ENCODE measurements at places on chromosomes 2 and 18. TPM values are rescaled to one million over a fixed set of nuclear protein-coding genes. Genes with fewer than 3 reads are reported as not detected.

GRCh38 chr2:62593825-62594224 is 87.8 kb upstream of the TMEM17 start:
- no peaks in the 10 kb centered on the region for H3K27me3 ChIP-seq
- no peak overlapping the region for H3K4me3 ChIP-seq
- no peaks in the 10 kb centered on the region for H3K36me3 ChIP-seq
- no peak for DNase-seq
- no peak overlapping the region for H3K27ac ChIP-seq

GRCh38 chr2:141200191-141200590 is 930.6 kb downstream of the LRP1B start:
- DNase-seq: no peak
- no peaks in the 10 kb centered on the region for H3K27me3 ChIP-seq
- H3K4me1 ChIP-seq: no peaks in the 10 kb centered on the region
- H3K4me3 ChIP-seq: no peak overlapping the region
- no peak overlapping the region for H3K27ac ChIP-seq
- H3K36me3 ChIP-seq: no peaks in the 10 kb centered on the region

DNA sequence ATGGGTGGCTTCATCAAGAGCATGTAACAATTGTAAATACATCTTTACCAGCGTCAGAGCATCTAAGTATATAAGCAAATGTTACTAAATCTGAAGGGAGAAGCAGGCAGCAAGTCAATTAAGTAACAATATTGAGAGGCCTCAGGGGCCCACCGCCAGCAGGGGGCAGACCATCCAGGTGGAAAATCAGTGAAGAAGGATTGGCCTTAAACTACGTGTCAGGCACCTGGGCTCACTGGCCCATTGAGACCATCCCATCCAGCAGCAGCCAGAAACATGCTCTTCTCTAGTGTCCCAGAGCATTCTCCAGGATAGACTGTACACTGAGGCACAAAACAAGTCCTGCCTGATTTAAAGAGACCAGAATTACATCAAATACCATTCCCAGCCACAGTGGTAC is 96.2 kb upstream of the SNTG2 start:
- H3K27me3 ChIP-seq: no peaks in the 10 kb centered on the region
- peaks cover 12% of the 10 kb centered on the region for H3K4me1 ChIP-seq
- H3K27ac ChIP-seq: no peak overlapping the region

NETO1 gene
- total RNA-seq: not detected

POTEJ gene
- not detected for total RNA-seq

DNA sequence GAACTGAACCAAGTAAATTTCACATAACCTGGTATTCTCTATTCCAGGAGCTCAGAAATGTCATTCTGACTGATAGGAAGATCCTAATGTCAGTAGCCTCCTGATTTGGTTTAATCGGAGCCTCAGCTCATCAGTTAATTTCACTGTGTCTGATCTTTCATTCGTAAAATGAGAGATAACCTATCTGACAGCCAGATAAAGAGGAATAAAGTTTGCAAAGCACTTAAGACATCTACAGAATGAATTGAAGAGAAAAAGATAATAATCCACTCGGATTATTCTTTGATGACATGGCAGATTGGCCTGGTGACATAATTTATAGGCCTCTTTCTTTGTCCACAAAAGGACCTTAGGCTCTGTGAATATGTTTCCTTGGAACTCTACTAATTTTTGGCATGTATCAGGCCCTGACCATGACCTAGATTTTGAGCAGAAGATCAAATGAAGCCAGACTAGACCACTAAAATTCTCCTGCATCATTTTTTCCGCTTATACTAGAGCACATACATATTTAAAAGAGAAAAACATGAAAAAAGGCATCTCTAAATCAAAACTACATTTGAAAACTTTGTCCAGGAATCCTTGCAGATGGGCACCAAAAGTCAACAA is 312.4 kb downstream of the MTX2 start:
- H3K36me3 ChIP-seq: no peaks in the 10 kb centered on the region
- no peak overlapping the region for H3K27ac ChIP-seq
- H3K4me3 ChIP-seq: no peak overlapping the region

GRCh38 chr2:45675263-45675812 is 23.9 kb downstream of the PRKCE start:
- H3K27ac ChIP-seq: no peak overlapping the region
- H3K36me3 ChIP-seq: peaks cover 3% of the 10 kb centered on the region
- H3K27me3 ChIP-seq: no peaks in the 10 kb centered on the region
- H3K4me3 ChIP-seq: no peak overlapping the region
- no peak for DNase-seq
- peaks cover 3% of the 10 kb centered on the region for H3K4me1 ChIP-seq

GRCh38 chr2:96967436-96967835 is 18.9 kb downstream of the FAM178B start:
- H3K36me3 ChIP-seq: no peaks in the 10 kb centered on the region
- no peak for DNase-seq
- no peak overlapping the region for H3K27ac ChIP-seq
- H3K4me3 ChIP-seq: no peak overlapping the region

- H3K27me3 ChIP-seq: no peaks in the 10 kb centered on the region
- H3K4me1 ChIP-seq: no peaks in the 10 kb centered on the region
- no peak overlapping the region for H3K27ac ChIP-seq
- no peak for DNase-seq
- no peaks in the 10 kb centered on the region for H3K36me3 ChIP-seq
Measured at GRCh38 chr18:8673256-8674209, 31.8 kb upstream of the MTCL1 start.

DNA sequence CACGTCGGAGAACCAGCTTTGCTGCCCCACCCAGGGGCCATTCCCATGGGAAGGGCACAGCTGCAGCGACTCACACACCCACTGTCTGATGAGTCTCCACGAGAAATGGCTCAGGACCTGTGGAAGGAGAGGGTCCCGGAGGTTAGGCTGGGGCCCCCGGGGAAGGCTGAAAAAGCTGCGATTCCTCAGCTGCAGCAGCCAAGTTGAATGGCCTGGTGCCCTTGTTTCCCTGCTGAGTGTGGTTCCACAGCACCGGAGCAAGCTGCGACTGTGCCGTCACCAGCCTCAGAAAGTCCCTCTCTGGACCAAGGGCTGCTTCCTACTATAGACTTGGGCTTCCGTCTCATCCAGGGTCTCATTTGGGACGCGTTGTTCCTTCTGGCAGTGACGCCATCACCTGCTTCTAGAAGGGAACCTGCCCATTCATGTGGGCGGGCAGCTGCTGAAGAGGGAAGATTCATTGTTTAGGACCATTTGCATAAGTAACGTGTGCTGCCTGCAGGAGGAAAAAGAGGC is 180.2 kb downstream of the INHBB start:
- no peak overlapping the region for H3K27ac ChIP-seq
- no peak overlapping the region for H3K4me3 ChIP-seq
- DNase-seq: no peak
- H3K27me3 ChIP-seq: peaks cover 21% of the 10 kb centered on the region
- no peaks in the 10 kb centered on the region for H3K36me3 ChIP-seq
- no peaks in the 10 kb centered on the region for H3K4me1 ChIP-seq

DNA sequence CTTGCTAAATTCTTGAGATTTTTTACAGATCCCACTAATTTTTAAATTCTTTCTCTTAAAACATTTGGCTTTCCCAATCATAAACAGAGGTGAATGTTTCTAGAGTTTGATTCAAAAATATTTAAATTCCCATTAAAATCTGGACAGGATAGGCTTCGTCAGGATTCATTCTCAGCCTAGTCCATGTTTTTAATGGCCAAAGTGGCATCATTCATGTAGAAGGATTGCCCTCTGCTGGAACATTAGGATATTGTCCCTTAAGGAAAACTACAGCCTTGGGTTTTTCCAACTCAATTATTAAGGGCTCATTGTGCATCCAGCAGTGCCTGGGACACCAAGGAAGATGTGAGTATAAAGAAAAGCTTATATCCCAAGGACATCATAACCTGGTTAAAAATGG is 71.7 kb downstream of the TPGS2 start:
- peaks cover 9% of the 10 kb centered on the region for H3K27me3 ChIP-seq
- H3K36me3 ChIP-seq: no peaks in the 10 kb centered on the region
- no peak for DNase-seq
- H3K4me3 ChIP-seq: no peak overlapping the region
- H3K27ac ChIP-seq: no peak overlapping the region

DES gene
- total RNA-seq: not detected

DNA sequence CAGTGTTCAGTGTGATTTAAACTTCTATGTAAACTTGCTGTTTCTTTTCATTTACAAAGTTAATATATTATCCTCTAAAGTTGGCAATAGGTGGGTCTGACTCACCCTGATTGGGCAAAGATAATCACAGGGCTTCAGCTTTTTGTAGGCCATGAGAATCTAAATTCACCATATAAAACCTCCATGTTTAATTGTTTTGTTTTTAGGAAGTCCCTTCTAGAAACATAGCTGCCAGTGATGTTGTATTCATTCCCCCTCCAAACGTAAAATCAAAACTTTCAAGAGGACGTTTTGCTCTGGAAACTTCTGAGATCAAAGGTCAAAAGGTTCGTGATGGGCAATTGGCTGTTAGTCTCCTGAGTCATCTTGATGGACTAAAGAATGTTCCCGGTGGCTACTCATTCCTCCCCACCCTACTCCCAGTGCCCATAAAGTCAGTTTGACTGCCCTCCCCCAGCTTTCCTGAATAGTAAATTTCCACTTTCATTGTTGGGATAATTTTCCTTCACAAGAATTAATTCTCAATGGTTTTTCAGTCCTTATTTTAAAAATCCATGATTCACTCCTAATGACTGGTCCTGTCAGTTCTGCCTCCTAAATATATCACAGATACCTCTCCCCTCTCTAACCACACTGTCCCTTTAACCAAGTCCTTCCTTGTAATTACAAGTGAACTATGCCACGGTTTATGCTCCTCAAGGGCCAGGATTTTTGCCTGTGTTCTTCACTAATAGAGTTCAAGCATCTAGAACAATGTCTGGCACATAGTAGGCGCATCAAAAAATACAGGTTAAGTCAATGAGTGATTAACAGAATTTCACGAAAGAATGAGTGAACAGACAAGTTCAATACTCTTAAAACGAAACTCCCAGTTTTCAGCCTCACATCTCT is 164.4 kb upstream of the VRK2 start:
- H3K36me3 ChIP-seq: no peaks in the 10 kb centered on the region
- no peak for DNase-seq
- no peak overlapping the region for H3K27ac ChIP-seq
- H3K4me3 ChIP-seq: no peak overlapping the region

GRCh38 chr18:54426085-54426665 is 68.5 kb downstream of the C18orf54 start:
- no peak overlapping the region for H3K27ac ChIP-seq
- no peak overlapping the region for H3K4me3 ChIP-seq
- no peak for DNase-seq
- H3K4me1 ChIP-seq: no peaks in the 10 kb centered on the region

HAAO gene
- 1.2 TPM for total RNA-seq

GALNT3 gene
- 5.5 TPM for total RNA-seq

GRCh38 chr18:79642626-79643025 is 37.0 kb upstream of the CTDP1 start:
- peaks cover 13% of the 10 kb centered on the region for H3K27me3 ChIP-seq
- no peaks in the 10 kb centered on the region for H3K36me3 ChIP-seq
- no peak overlapping the region for H3K27ac ChIP-seq
- H3K4me3 ChIP-seq: no peak overlapping the region
- DNase-seq: no peak

SCYGR4 gene
- not detected for total RNA-seq

GRCh38 chr2:156753766-156754165 is 317.6 kb downstream of the GPD2 start:
- H3K4me3 ChIP-seq: no peak overlapping the region
- no peak for DNase-seq
- H3K27ac ChIP-seq: no peak overlapping the region
- H3K36me3 ChIP-seq: no peaks in the 10 kb centered on the region
- no peaks in the 10 kb centered on the region for H3K27me3 ChIP-seq

GRCh38 chr18:34942975-34943374 is 98.2 kb upstream of the MAPRE2 start:
- H3K27ac ChIP-seq: no peak overlapping the region
- no peak overlapping the region for H3K4me3 ChIP-seq
- H3K36me3 ChIP-seq: no peaks in the 10 kb centered on the region
- no peak for DNase-seq
- H3K27me3 ChIP-seq: peaks cover 15% of the 10 kb centered on the region
- no peaks in the 10 kb centered on the region for H3K4me1 ChIP-seq

GRHL1 gene
- total RNA-seq: 0.53 TPM

- H3K4me3 ChIP-seq: no peak overlapping the region
- H3K27me3 ChIP-seq: no peaks in the 10 kb centered on the region
- no peaks in the 10 kb centered on the region for H3K36me3 ChIP-seq
- DNase-seq: no peak
- H3K4me1 ChIP-seq: no peaks in the 10 kb centered on the region
- no peak overlapping the region for H3K27ac ChIP-seq
Measured at GRCh38 chr2:153393518-153393917, 85.0 kb downstream of the RPRM start.

DNA sequence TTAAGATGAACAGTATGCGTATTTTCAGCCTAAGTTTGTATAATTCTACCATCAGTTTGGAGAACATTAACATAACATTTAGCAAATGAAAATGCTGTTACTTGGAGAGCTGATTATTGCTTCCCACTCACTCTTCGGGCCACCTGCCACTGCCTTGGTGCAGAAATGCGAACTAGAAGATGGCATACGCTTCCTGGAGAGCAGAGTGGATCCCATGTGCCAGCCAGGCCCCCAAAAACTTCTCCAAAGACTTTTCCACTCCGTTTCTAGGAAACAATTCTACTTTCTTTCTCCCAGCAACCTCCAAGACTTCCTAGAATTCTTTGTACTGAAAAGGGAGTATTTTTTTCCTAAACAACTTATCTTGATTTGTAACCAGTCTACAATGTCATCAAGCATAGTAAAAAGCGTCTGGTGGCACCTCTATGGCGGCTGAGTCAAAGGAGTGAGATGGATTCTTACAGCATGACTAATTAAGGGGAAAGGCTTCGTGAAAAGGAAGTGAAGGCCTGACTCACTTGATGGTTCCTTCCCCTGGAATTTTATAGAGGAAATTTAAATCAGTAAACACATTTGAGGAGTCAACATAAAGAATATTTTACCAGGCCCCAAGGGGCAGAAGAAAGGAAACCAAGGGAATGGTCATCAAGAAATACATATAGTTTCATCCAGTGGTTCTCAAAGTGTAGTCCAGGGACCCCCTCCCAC is 36.6 kb downstream of the FEZ2 start:
- peaks cover 23% of the 10 kb centered on the region for H3K36me3 ChIP-seq
- H3K4me3 ChIP-seq: no peak overlapping the region
- DNase-seq: no peak
- no peak overlapping the region for H3K27ac ChIP-seq

DNA sequence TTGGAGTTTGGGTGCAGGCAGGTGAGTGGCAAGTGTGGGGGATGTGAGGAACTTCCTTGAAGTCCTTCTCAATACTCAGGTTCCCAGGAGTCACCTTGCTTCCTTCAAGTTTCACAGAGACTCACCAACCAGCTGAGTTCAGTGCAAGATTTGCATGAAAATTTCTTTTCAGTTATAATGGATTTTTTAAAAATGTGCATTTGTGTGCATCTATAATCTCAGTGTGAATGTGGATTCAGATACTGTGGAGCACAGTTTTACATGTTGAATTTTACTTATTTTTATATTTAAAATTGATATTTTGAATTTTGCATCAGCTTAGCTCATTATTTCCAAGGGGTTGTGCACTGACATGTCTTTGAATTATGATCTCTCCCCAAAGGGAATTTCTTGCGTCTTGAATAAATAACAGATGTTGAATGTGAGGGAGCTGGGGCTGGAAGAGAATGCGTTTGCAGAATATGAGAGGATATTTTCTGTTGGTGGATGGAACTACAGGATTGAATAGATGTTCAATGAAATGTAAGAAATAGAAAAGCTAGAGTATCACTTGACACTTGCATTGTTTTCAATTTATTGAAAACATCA is 184.3 kb downstream of the RPRM start:
- no peak for DNase-seq
- H3K36me3 ChIP-seq: no peaks in the 10 kb centered on the region
- no peaks in the 10 kb centered on the region for H3K4me1 ChIP-seq
- H3K27me3 ChIP-seq: peaks cover 2% of the 10 kb centered on the region
- H3K4me3 ChIP-seq: no peak overlapping the region

Measured in activated CD4-positive, alpha-beta T cell treated with anti-CD3 and anti-CD28 coated beads for 36 hours (primary cell).